ENCODE measurements at places on chromosomes 16 and 17.

DNA sequence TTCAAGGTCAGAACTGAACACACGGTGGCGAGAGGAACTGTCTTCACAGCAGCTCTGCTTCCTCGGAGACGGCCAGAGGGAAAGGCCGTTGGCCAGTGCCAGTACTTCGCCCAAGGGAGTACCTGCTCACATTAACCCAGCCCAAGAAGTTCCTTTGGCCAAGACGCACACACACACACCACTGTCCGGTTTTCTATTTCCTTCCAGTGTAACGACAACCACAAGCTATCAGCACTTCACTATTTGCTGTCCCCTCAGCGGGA lies 744 bp upstream of the GGNBP2 start:
- DNase-seq = no peak

DNA sequence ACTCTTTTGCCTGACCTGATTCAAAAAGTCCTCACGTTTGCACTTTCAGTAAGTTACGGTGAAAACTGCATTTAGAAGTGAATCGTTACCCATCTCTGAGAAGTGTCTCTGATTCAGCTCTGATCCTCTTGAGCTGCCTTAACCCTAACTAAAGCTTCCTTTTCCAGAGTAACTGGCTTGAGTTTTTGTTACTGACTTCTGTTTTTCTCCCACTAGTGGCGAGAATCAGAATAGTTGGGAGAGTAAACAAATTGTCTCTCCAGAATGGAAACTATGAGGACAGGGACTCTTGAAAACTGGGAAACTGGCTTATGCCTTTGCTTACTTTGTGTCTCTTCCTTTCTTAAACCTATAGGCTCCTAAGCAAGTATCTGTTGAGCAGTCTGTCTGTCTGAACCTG lies 31.3 kb upstream of the KPNB1 start:
- DNase-seq = no peak

DNA sequence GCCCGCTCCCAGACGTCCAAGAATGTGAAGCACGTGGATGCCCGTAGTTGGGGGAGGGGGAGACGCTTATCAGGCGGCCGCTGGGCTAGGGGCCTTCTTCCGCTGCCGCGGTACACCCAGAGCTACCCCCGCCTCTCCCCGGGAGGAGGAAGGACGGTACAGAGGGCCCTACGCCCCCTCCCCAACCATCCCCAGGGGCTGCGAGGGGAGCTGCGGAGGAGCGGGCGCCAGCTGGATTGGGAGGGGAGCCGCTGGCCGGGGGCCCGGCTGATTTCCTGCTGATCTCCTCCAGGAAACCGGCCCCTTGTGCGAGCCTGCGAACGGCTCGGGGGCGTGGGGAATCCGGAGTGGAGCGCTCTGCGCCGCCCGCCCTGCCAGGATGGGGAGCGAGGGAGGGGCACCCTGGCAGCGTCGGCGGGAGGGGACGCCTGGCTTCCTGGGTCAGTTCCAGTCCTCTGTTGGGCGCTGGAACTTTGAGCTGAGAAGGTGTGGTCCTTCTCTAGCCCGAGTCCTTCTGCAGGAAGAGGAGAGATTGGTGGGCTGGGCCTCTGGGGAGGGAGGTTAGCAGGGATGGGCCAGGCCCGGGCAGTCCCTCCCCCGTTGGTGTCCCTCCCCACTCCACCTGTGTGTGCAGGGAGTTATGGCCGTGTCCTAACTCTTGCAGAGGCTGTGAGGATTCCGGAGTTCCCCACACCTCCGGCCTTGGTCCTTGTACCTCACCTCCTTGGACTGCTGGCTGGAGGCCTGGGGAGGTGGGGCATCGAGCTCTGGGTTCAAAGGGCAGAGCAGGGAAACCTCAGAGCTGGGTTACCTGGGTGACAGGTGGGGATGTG lies 19.2 kb downstream of the GJD3 start:
- DNase-seq = no peak

DNA sequence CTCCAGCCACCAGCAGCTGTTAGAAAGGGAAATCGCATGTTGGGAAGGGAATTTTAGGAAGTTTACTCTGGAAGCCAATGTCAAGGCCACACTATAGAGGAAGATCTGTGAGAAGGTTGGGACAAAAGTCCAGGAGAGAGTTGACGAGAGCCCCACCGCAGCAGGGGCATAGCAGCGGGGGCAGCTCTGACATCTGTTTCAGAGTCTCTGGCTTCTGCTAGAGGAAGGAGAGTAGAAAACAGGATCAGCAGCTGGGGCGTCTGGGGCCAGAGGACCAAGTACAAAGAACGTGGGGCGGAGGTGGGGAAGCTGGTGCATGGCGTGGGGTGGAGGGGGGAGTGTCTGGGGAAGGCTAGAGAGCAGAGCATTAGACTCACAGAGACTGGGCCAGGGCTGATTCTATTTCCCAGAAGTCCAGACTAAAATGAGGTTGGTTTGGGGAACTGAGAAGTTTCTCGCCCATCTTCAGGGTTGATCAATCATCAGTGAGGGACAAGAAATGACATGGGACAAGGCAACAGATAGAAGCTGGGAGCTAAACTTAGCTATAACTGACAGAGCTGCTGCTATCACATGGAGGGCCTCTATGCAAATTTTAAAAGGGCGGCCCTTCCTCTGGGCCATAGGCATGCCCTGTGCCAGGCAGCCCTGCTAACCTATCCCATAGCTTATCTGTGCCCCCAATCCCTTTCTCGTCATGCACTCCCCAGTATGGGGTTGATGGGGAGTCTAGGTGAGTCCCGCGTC lies 1.2 kb downstream of the RABEP2 start:
- no peak for DNase-seq

- DNase-seq = no peak
Measured at GRCh38 chr17:37701496-37701898, 43.4 kb downstream of the HNF1B start.

DNA sequence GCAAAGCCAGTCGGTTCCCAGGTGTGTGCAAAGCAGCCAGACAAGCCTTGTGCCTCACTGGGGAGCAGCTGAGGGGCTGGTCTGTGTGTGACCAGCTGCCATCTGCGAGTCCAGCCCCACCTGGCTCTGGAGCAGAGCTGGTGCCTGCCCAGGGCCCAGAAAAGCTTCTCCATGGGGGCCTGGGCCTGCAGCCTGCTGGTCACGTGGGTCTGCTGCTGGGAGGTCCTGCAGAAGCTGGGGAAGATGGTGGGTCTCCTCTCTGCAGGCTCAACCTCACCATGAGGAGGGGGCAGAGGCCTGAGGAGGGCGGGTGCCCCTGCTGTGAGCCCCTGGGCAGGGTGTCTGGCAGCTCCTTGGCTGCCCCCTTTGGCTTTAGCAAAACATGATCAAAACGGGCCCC lies 71.9 kb downstream of the ENGASE start:
- no peak for DNase-seq

GRCh38 chr17:82241183-82241925 lies 12.5 kb downstream of the SLC16A3 start:
- DNase-seq = no peak

DNA sequence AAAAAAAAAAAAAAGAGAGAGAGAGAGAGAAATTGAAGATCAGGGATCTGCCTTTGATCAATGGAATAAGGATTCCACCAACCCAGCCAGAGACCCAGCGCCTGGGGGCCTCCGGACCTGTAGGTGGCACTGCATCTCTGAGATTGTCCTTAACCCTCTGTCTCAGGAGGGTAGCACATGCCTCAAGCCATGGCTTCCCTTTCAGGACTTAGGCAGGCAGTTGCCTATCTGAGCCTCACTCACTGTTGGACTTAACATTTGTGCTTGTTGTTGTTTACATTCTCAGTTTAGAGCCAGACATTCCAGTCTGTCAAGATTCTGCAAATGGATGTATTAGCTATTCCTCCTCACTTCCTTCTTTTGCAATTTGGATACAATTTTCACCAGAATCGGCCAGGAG lies 5.1 kb upstream of the SCNN1B start:
- no peak for DNase-seq

Data from D721Med (cell line).